ENCODE measurements at places on chromosomes 3 and 15.

DNA sequence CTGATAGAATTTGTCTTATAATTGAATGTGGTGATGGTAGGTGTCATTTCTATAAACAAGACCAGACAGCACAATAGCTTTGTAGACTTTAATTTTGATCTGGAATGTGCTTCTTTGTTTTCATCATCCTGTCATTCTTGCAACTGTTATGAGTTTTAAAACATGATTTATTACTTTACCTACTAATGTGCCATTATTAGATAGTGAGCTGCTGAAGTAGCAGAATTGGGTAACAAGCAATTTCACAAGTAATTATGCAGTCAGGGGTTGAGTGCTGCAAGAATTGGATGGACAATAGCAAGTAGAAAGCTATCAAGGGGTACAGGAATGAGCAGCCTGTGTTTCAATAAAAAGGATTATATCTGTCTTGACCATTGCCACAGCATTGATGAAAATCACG lies 975.6 kb downstream of the ROBO1 start:
- no peak for DNase-seq

DNA sequence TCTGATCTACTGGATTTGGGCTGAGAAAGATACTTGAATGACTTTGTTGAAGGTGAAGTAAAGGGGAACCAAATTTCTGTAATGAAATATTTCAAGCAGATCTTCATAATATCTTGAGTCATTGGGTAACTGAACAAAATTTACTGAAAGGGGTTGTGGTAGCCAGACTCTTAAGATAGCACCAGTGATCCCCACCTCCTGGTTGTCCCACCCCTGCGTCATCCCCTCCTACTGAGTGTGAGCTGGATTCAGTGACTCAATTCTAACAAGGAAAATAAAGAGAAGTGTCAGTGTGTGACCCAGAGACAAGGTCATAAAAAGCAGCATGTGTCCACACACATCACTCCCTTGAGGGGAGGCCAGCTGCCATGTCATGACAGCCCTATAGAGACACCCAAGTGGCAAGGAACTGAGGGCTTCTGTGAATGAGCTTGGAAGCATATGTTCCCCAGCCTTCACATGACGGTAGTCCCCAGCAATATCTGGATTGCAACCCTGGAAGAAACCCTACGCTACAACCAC lies 107.1 kb downstream of the MECOM start:
- DNase-seq = no peak

GRCh38 chr15:94370206-94370935 lies 139.0 kb downstream of the MCTP2 start:
- no peak for DNase-seq

DNA sequence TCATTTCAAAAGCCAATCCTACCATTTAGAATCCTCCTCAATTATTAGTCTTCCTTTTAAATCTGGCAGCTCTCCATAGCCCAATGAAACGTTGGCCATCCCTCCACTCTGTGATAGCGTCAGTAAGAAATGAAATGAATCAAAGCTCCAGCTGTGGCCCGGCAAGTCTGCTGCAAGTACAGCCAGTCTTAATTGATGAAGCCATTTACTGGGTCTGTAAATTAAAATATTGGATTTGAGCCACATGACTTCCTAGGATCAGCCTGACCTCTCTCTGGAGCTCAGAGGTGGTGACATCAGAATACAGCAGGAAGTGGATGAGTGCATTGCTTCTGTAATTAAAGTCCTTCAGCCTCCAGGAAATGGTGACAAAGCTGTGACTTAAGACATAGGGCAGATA lies 347.0 kb upstream of the LMCD1 start:
- DNase-seq = no peak

DNA sequence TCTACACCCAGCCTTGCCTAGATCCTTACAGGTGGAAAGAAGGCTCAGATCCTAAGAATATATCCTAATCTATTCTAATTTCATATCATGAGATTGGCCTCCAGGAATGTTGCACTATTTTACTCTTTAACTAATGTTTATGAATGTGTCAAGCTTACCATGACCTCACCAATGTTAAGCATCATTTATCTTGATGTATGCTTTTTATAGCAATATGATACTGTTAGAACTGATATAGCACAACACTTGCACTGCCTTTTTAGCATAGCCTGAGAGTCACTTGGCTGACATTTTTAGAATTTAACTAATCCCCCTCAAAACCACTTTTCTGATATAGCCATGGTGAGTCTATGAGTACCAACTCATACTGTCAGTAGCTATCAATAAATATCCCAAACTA lies 191.5 kb upstream of the NR2F2 start:
- no peak for DNase-seq

- DNase-seq = no peak
These were observed 149.8 kb upstream of the GBE1 start for GRCh38 chr3:81911221-81911620.

DNA sequence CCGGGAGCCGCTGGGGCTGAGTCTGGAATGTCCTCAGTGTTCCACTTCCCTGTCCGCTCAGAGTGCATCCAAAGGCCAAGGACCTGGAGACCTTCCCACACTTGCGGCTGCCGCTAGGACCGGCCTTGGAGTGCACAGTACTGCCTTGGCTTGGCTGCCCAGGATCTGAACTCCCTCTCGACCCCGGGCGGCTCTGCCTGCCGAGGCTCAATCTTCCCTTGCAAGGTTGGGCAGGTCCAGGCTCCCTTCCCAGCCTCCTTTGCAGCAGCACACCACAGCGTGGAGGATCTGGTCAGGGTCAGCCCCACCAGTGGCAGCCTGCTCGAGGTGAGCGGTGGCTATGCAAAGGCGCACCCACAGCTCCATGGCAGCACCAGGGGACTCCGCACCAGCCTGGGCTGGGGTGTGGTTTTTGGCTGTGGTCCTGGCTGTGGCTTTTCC lies 69.2 kb downstream of the PLXNA1 start:
- DNase-seq = no peak

- no peak for DNase-seq
These were observed 436.9 kb downstream of the FOXP1 start for GRCh38 chr3:71146673-71147072.

- DNase-seq = no peak
These were observed 17.3 kb downstream of the BOC start for GRCh38 chr3:113228498-113229286.

DNA sequence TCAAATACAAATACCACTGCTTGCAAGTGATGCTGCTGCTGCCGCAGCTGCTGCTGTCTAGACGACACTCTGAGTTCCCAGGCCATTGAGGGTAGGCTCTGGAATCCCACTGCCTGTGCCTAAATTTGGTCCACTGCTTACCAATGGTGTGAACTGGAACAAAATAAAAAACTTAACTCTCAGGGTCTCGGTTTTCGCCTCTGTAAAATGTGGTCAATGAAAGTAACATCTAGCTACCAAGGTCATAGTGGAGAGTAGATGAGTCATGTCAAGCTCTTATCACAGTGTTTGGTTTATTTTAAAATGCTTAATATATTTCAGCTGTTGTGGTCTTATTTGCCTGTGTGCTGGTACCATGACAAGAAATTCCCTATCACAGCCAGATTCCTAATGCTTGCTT lies 299.3 kb downstream of the CLSTN2 start:
- no peak for DNase-seq

GRCh38 chr3:131502530-131503319 lies at the start of gene MRPL3:
Gene MRPL3 (minus strand): TSS chr3:131502971. CDS start chr3:131502821, 150 bp downstream.
- DNase-seq = peak; percentile 72

DNA sequence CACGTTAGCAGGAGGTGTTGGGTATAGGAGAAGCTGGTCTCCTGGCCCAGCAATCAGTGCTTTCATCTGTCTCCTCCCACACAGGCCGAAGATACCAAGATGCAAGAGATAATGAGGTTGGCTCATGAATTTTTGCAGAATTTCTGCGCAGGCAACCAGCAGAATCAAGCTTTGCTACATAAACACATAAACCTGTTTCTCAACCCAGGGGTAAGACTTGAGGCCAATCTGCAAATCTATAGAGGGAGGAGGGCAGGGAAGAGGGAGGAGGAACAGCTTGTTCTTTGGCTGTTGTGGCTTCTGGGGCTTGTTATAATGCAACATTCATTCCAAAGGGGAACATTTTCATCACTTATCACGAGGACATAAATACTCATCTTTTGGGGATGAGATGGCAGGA lies 195.3 kb downstream of the ITPR1 start:
- no peak for DNase-seq

GRCh38 chr15:26771578-26772153 lies 1.2 kb downstream of the GABRB3 start:
- no peak for DNase-seq

GRCh38 chr3:150391161-150391560 lies 16.9 kb upstream of the TSC22D2 start:
- no peak for DNase-seq

DNA sequence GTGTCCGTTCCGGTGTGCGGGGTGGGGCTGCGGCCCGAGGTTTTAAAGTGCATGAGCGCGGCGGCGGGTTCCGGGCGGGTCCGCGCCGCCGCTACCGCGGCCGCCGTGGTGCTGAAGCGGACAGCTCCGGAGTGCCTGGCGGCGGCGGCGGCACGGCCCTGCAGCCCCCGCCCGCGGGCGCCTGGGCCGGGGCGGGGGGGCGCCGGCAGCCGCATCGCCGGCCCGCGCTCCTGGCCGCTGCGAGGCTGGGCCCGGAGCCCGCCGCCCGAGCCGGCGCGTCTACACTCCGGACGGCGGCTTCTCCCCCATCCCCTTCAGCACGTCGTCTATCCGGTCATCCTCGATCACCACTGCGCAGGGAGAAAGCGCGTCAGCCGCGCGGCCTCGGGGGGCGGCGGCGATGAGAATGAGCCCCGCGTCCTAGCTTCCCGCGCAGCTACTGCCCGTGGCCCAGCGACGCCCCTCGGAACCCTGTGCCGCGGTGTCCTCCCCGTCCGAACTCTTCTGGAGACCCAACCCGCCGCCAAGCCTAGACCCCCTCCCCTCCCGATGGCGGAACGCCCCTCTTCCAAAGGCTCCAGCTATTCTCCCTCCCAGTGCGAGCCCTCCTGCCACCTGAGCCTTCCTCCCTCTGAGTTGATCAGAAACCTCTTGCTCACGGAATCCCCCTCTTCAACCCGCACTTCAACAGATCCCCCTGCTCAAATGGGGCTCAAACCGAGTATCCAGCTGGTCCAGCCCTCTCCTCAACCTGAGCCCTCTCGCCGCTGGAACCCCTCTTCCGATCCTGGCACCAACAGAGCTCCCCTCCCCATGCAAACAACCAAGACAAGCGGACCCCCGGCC lies 1.3 kb downstream of the CAMK2N2 start:
- no peak for DNase-seq

DNA sequence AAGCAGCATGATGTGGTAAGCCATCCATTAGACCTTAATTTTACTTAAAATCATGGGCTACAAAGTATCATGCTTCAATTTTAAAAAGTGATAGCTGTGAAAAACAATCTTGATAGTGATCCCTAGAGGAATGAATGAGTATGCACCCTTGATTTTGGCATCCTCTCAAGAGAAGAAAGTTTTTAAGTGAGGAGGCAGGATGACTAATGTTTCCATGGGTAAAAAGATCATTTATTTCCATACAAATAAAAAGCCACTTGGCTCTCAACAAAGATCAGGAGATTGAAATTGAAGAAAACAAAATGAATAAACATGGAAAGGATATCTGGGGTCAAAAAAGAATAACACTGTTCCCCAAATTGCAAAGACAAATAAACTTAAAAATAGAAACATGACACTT lies 305.4 kb downstream of the MEX3B start:
- no peak for DNase-seq

- DNase-seq = no peak
These were observed 12.5 kb downstream of the DPH6 start for GRCh38 chr15:35533130-35534110.

- no peak for DNase-seq
These were observed 126.7 kb upstream of the PHLDB2 start for GRCh38 chr3:111732252-111732879.

DNA sequence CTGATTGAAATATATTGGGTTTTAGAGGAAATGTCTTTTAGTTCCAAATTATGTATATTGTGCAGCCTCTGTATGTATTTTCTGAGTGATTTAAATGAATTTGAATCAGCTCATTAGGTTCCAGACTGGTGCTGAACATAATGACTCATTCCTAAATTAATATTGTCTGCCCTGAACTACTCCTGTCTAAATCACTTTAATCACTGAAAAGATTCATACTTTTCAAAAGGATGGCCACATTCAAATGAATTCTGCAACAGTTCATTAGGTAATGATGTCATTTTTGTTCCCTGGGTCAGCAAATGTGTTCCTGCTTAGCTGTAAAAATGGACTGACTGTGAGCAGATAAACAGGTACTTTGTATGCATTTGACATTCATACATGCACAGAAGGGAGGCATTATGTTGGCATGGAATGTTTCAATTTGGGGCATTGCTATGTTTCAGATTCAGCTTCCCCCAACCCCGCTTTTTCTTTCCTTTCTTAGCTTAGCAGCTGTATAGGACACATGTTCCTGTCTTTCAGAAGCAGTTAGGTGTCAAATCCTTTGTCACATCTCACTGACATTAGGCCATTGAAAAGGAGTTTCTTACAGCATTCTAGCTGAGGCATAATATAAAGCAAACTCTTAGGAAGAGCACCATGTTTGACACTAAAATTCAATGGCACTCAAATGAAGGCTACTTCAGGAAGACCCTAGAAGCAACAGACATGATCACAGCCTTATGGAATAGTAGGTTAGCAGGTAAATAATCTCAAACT lies 318.5 kb upstream of the ARPP21 start:
- DNase-seq = no peak

- DNase-seq = no peak
These were observed 10.6 kb downstream of the RAB7A start for GRCh38 chr3:128736601-128737000.

DNA sequence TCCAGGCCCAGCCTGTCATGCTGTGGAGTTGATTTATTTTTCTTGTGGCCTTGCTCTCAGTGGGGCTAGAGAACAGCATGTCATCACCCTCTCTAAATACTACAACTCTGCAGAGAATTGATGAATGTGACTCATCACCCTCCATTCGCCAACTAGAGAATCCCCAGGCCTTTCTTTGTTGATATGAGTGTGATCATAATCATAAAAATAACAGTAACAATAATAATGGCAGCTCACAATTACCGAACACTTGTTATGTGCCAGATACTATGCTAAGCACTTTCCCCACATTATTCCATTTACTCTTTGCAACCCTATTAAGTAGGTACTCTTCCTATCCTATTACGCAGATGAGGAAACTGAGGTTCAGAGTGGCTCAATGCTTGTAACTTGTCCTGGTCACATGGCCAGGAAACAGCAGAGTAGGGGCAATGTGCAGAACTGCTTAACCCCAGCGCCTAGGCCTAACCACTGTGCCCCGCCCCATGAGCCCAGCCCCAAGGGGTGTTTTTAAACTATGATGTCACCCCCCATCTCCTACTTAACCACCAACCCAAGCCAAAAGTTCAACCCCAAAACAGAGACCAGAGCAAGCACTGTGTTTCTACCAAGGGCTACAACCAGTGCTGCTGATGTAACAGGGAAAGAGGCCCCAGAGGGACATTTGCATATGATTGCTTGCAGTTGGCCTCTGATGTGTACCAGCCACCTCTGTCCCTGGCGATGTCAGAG lies 104.5 kb downstream of the ADCY5 start:
- no peak for DNase-seq

DNA sequence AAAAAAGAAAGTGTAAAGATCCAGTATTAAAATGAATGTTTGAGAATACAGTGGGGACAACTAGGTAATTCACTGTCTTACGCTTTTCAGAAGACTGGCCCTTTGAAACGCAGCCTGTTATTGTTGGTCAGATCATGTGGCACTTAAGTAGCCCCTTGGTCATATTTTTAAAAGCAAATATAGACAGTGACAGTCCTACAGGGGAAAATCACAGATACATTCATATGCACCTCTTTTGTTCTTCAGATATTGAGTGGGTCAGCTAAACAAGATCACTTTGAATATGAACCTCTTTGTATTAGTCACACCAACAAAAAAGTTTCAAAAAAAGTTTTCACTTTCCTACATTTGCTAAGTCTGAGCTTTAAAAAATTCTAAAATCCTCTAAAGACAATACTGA lies 36.0 kb downstream of the TIGIT start:
- no peak for DNase-seq
